ENCODE measurements at places on chromosomes 11 and 22. TPM values are rescaled to one million over a fixed set of nuclear protein-coding genes. Genes with fewer than 3 reads are reported as not detected.

The BATF2 gene
- 1.1 TPM for total RNA-seq

The NEFH gene
- 5.2 TPM for total RNA-seq

DNA sequence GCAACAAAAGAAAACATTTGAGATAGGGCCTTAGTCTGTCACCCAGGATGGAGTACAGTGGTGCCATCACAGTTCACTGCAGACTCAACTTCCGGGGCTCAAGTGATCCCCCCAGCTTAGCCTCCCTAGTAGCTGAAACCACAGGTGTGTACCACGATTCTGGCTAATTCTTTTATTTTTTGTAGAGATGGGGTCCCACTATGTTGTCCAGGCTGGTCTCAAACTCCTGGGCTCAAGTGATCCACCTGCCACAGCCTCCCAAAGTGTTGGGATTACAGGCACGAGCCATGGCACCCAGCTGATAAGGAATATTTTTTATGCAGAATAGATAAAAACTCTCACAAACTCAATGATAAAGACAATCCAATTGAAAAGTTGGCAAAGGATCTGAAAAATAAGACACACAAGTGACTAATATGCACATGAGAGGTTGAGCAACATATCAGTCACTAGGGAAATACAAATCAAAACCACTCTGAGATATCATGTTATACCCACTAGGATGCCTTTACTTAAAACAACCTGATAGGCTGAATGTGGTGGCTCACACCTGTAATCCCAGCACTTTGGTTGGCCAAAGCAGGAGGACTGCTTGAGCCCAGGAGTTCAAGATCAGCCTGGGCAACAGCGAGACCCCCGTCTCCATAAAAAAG lies 33.9 kb upstream of the CLTCL1 start:
- no peak for DNase-seq

DNA sequence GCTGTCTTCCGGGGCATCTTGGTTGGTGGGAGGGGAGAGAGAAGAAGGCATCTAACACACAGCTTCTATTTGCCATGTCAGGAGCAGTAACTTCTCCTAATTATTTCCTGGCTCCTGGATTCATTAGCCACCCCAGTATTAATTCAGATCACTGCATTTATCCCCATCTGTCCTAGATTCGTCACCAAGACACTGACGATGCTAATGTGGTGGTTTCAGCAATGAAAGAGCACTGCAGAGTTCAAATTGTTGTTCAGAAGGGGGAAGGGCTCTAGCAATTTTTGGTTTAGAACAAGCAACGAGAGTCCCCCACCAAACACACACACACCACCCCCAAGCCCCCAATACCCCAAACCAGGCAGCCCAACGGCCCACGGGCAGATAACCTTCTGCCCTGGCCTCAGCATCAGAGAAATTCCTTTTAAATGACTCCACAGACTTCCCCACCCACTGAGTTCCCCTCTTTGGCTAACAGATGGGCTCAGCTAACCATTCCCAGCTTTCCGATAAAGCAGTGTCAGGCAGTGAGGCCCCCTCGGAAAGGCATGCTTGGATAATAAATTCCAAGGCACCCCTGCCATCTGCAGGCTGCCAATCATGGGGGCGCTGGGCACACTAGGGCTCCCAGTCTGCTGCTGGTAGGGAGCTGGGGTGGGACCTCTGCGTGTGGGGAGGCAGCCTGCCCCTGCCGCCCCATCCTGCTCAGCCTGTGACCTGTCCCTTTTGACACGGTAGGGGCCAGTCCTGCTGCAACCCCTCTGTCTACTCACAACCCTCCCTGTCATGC lies 453.5 kb downstream of the MIAT start:
- DNase-seq, result no peak

DNA sequence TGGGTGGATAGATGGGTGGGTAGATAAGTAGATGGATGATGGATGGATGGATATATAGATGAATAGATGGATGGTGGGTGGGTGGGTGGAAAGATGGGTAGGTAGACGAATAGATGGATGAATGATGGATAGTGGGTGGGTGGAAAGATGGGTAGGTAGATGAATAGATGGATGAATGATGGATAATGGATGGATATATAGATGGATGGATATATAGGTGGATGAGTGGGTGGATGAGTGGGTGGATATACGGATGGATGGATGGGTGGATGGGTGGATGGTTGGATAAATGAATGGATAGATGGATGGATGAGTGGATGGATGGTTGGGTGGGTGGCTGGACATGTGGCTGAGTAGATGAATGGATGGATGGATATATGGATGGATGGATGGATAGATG lies 53.1 kb upstream of the THY1 start:
- DNase-seq, result no peak

GRCh38 chr11:8814923-8815240 lies 96.1 kb upstream of the AKIP1 start:
- DNase-seq, result no peak

Measured in kidney epithelial cell (primary cell).